ENCODE measurements at places on chromosomes 5 and 9.

DNA sequence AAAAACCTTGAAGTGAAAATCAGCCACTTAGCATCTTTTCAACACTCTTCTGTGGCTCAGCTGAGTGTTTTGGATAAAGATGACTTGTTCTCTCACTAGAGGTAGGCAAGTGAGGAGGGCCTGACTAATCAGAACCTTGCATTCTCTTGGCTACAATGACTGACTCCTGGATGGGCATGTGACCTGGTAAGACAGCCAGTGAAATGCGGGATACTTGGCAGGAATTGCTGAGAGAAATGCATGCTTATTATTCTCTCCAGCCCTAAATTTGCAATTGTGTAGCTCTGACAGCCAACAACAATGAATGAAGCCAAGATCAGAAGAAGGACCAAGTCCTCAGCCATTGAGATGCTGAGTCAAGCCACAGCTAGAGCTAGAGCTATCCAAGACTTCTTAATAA lies 490.5 kb upstream of the ZNF608 start:
- no peak for DNase-seq
- H3K36me3 ChIP-seq, result no peaks in the 10 kb centered on the region
- H3K27ac ChIP-seq, result no peak overlapping the region
- no peaks in the 10 kb centered on the region for H3K4me1 ChIP-seq
- no peak overlapping the region for H3K4me3 ChIP-seq

- H3K27me3 ChIP-seq, result no peaks in the 10 kb centered on the region
- H3K4me1 ChIP-seq, result no peaks in the 10 kb centered on the region
- H3K27ac ChIP-seq, result no peak overlapping the region
- DNase-seq, result no peak
- H3K4me3 ChIP-seq, result no peak overlapping the region
Measured at GRCh38 chr5:165266939-165267338, 1761.5 kb downstream of the MAT2B start.

DNA sequence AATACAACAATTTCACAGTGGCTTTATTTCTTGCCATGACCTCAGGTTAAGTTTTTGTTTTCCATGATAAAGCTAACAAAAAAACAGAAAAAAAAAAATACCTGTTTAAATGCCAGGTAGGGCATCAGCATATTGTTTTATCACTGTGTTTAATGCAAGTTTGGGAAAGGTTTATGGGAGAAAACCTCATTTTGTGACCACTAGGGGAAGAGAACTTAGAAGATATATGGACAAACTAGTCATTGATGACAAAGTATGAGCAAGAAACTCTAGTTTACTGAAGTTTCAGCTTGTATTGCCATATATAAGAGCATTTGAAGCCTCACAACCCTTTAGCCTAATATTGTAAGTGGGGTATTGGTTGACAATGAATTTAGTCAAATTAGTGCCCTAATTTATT lies 1431.4 kb upstream of the CDH18 start:
- H3K36me3 ChIP-seq, result no peaks in the 10 kb centered on the region
- no peak overlapping the region for H3K27ac ChIP-seq
- no peak for DNase-seq
- H3K27me3 ChIP-seq, result no peaks in the 10 kb centered on the region
- H3K4me1 ChIP-seq, result no peaks in the 10 kb centered on the region

DNA sequence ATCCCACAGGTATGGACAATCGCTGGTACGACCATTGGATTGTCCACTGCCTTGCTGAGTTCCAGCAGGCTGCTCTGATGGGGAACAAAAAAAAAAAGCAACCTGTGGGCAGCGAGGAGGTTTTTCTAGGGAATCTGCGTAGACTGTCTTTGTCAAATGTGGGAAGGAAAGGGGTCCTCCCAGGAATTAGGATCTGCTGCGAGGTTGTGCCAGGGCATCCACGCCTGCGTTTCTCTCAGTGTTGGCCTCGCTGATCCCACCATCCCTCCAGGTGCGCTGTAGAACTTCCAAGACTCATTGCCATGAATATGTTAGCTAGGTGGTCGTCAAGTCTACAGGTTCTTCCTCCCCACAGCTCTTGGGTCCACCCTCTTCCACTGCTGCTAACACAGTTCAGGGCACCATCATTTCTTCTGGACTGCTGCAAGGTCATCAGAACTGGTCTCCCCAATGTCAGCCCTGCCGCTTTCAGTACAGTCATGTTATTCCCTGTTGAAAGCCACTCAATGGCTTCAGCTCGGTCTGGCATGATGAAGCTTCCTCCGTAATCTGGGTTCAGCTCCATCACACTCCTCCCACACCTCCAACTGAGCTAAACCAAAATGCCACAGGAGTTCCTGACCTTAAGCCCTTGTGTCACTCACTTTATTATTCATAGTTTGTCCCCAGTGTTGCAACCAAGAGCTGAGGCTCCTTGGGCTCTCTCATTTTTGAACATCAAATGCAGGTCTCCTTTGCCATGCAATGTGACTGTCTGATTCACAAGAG lies 79.5 kb upstream of the DMRT1 start:
- peak overlapping the region; percentile 98 for H3K27ac ChIP-seq
- H3K27me3 ChIP-seq, result no peaks in the 10 kb centered on the region
- no peaks in the 10 kb centered on the region for H3K36me3 ChIP-seq
- DNase-seq, result no peak

DNA sequence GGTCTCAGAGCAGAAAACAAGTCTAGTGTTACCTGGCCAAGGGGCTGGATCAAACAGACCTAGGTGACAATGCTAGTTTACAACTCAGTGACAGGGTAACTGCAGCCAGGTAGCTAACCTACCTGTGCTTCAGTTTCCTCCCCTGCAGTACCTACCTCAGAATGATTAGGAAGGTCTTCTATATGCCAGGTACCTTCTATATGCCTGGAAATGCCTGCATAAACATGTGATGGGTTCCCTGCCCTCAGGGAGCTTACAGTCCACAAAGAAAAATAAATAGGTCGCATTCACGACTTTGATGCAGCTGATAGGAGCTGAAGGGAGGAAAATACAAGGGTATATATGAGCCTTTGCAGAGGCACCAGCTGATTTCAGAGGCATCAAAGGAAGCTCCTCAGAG lies 16.1 kb downstream of the LHFPL2 start:
- no peaks in the 10 kb centered on the region for H3K27me3 ChIP-seq
- no peak overlapping the region for H3K4me3 ChIP-seq
- H3K27ac ChIP-seq, result no peak overlapping the region
- no peaks in the 10 kb centered on the region for H3K36me3 ChIP-seq

DNA sequence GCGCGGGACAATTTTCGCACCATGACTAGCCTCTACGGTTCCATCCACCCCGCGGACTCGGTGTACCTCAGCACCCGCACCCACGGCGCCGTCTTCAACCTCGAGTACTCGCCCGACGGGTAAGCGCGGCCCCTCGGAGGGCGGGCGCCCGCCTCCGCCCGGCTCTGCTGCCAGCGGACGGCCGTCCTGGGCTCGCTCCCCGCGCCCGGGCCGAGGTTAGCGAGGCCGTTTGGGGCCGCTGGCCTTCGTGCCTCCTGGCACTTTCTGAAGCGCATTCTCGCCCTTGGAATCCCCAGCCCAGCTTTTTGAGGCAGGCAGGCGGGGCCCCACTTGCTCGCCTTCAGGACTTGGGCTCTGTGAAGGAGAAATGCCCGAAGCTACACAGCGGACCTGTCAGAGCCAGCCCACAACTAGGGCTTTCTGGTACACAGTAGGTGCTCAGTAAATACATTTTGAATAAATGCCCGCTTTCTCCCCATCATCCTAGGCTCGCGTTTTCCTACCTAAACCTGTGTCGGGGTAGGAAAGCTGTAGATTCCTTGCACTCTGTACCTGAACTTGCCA lies 772 bp downstream of the DCAF10 start:
- no peaks in the 10 kb centered on the region for H3K36me3 ChIP-seq
- DNase-seq, result peak; percentile 50
- H3K27ac ChIP-seq, result peak overlapping the region; percentile 79
- H3K4me1 ChIP-seq, result peaks cover 13% of the 10 kb centered on the region
- H3K4me3 ChIP-seq, result peak overlapping the region; percentile 98
